ENCODE measurements at places on chromosomes 7 and 10.
A peak's percentile ranks its signal among the peaks of the same experiment; 100 is the strongest.

- no peak for DNase-seq
Measured at GRCh38 chr10:127552446-127552845, 3.3 kb downstream of the NPS start.

DNA sequence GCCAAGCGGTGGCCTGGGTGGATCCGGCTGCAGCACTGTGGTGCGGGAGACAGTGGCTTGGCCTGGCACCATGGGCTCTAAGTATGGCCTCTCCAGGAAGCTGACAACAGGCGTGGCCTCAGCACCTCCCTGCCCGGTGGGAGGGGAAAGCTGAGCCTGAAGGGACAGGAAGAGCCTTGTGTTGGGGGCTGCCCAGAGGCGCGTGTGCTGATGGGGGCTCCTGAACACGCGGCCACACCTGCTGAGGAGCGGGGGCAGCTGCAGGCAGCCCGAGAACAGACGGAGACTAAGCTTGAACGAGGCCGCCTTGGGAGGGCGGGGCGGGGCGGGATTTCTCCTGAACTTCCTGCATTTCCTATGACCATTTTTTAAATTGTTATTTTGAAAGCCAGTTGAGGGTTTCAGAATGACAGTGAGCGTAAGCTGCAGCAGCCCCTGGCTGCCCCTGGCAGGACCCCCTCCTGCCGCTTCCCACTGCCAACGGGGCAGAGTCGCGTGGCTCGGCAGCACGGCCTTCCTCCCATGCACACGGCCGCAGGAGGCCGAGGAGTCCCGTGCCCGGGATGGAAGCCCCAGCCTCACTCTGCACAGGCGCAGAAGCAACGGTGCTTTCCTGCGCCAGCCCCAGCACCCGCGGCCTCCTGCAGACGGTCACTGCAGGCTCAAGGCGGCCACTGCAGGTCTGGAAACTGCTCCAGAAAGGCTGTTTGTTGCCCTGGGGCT is 43.2 kb downstream of the DPYSL4 start:
- DNase-seq = no peak

- DNase-seq = peak; percentile 28
Measured at GRCh38 chr7:77799078-77799964, 748 bp downstream of the PHTF2 start.

GRCh38 chr10:88333248-88333630 is 249.9 kb downstream of the RNLS start:
- DNase-seq = no peak

GRCh38 chr7:94047956-94048355 is 43.8 kb upstream of the BET1 start:
- no peak for DNase-seq

DNA sequence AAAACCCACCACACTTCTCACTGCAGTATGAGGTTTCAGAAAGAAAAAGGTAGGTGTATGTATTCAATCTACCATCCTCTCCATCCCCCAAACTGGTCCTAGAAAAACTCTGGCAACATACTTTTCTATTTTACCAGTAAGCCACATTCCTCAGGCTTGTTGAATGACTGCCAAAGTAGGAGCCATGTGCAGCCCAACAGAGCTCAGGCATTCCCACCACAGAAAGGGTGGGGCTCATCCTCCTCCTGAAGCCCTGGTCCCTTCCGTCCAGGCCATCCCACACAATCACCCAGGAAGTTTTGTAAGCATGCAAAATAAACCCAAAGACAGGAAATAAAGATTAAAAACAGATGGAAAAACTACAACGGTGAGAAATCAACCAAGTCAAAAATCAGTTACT is 57.2 kb downstream of the MAD1L1 start:
- no peak for DNase-seq

GRCh38 chr7:131111081-131111576 is 216.5 kb upstream of the MKLN1 start:
- DNase-seq = no peak

- DNase-seq = peak; percentile 35
Measured at GRCh38 chr7:132249256-132249971, 326.9 kb downstream of the PLXNA4 start.

- no peak for DNase-seq
Measured at GRCh38 chr7:21251151-21251800, 176.6 kb upstream of the SP4 start.

DNA sequence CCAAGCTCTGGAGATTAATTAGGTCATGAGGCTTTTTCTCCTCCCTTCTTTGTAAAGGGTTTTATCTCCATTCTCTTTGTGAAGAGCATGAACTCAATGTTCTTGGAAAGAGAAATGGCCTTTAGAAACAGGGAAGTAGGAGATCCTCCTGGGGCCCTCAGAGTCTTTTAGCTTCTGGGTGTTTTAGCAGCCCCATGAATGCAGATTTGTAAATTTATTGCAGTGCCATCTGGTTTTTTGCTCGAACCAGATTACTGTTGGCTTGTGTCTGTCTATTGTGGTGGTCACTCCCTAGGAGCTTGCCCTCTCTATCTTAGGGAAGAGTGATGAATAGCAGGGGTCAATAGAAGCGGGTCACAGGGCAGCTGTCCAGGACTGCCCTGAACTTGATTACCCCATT is 110.6 kb downstream of the BTRC start:
- DNase-seq = no peak

- no peak for DNase-seq
Measured at GRCh38 chr10:3773460-3774017, 11.5 kb downstream of the KLF6 start.

- no peak for DNase-seq
Measured at GRCh38 chr10:29767968-29768367, 133.2 kb upstream of the SVIL start.

GRCh38 chr10:12937527-12937926 is 64.0 kb downstream of the CCDC3 start:
- DNase-seq = no peak

- DNase-seq = no peak
Measured at GRCh38 chr7:142866361-142867096, 11.7 kb downstream of the EPHB6 start.

- no peak for DNase-seq
Measured at GRCh38 chr10:69838418-69838817, 36.7 kb downstream of the COL13A1 start.

DNA sequence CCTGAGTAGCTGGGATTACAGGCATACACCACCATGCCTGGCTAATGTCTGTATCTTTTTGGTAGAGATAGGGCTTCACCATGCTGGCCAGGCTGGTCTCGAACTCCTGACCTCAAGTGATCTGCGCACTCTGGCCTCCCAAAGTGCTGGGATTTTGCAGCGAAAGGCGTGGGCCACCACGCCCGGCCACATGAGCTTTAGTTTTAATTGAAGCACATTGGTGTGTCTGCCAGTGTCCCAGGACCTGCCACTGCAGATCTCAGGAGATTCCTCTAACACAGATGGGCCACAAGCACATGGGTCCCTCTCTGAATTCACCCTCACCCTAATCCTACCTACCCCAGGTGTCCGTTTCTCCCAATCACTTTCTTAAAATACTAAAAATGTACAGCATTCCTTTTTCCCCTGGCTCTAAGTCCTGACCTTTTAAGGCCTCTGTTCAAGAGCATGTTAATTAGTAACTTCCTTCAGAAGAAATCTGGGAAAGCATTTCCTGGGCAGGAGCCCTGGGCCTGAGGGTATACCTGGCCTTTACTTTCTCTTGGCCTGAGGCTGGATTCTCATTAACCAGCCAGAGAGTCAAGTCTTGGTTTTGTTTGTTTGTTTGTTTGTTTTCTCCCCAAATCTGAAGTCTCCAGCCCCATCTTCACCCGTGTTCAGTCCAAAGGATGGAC is 82.6 kb downstream of the PRPF18 start:
- no peak for DNase-seq

DNA sequence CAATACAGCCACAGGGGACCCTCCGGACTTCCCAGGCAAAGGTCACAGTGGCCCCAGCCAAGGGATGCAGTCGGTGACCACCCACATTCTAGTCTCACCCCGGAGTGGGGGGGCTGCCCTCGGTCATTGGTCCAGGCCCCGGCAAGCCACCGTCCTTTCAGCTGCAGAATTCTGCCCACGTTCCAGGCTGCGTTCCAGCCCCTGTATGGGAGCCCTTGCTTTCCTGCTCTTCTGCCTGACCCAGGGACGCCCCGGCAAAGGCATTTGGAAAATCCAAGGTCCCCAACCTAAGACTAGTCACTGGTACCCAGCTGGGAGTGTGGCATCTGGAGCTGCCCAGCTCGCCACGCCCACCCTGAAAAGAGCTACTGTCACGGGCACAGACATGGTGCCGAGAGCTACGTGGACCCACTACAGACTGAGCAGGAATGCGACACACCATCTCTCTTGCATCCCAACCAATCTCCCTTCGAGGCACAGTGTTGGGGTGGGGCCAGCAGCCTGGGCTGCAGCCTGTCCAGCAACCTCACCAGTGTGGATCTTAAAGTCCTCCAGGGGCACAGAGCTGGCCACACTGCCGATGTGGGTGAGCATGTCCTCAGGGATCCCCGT is 18.6 kb downstream of the OGDHL start:
- no peak for DNase-seq

DNA sequence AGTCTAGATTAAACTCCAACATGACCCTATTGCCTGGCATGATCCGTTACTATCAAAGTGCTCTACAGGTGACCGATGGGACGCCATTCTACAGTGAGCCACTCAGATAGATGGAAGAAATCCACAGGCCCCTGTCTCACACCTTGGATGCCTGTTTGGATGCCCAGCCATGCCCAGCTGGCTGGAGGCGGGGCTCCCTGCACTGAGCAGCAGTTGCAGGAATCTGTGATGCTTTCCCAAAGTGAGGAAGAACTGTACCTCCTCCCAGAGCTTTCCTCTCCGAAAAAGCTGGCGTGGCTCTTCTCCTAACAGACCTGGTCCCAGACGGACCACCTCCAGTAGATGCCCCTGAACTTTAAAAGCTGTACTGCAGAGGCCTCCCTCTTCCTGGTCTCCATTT is 253.3 kb downstream of the ELMO1 start:
- no peak for DNase-seq

GRCh38 chr7:132084776-132085388 is 491.4 kb downstream of the PLXNA4 start:
- DNase-seq = no peak

DNA sequence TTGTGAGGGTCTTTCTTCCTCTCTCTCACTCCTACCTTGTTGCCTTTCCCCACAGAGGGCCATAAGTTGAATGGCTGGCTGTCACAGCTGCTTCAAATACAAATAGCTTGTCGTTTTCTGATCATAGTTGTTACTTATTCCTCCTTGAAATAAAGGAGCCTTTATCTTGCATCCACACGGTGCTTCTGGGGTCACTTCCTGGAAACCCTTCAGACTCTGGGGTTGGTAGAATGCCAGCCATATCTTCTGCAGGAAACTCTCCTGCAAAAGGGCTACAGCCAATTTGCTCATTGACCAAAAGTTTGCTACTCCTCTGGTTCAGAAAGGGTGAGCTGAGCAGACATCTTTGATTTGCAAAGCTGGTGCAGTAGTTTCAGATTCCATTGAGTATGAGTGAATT is 70.4 kb downstream of the FAM185A start:
- no peak for DNase-seq

DNA sequence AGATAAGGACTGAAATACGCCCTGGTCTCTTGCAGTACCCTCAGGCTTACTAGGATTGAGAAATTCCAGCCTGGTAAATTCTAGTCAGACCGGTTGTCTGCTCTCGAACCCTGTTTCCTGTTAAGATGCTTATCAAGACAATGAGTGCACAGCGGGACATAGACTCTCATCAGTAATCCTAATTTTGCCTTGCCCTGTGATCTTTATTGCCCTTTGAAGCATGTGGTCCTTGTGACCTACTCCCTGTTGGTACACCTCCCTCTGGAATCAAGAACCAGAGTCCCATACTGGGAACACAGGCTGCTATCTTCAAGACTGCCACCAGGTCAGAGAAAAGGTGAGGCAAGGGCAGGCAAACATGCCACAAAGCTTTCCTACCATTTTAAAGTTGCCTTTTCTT is 7.2 kb downstream of the C10orf53 start:
- no peak for DNase-seq

- no peak for DNase-seq
Measured at GRCh38 chr7:87735360-87735759, 107.2 kb downstream of the RUNDC3B start.

GRCh38 chr7:116122972-116123595 is 87.3 kb upstream of the TES start:
- no peak for DNase-seq

DNA sequence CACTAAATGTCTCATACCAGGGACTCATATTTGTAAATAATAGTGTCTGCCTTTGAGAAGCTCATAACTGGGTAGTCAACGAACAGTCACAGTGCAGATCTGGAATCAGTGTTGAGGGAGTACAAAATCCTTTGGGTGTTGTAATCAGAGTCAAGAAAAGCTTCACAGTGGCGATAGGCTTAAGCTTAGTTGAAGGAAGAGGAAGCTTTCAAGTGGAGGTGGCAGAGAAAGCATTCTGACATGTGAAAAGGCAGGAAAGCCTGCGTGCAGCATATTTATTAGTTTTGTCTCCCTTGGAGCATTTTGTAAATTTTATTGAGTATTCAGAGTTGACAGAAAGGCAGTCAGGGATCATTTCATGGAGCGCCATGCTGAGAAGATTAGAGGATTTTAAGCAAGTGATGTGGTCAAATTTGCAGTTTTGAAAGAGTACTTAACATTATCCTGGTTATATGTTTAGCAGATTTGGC is 104.9 kb downstream of the ADK start:
- no peak for DNase-seq

DNA sequence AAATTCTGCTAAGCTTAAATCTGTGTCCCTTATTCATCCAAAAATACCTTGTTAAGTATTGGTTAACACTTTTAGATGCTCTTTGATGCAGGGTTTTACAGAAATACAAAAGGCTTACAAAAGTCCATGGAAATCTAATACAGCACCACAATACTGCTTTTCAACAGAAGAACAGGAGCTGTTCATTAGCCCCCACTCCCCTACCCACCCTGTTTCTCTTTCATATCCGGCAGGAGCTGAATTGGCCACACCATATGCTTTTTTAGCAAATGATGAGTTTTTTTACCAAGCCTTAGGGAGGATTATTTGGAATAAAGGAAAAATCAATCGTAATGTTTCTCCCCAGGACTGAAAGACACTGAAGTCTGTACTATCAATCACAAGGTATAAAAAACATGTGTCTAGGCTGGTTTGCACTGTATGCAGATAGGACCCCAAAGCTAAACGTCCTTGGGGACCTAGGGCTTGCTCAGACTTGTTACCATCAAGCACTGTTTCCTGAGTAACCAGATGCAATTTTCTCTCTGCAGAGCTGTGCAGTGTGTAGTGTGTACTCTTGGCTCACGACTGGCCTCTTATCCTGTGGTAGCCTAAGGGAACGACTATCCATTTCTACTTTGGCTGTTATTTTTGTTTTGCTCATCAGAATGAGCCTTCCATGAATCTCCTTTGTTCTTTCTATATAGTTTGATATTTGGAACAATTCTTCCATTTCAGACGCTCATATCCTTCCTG is 143.3 kb upstream of the LRGUK start:
- no peak for DNase-seq

GRCh38 chr7:76220185-76221057 is 18.7 kb downstream of the SRRM3 start:
- no peak for DNase-seq

- no peak for DNase-seq
Measured at GRCh38 chr10:103654925-103655324, 161.4 kb downstream of the NEURL1 start.

GRCh38 chr10:124340033-124340760 is 78.5 kb downstream of the OAT start:
- DNase-seq = no peak
